ENCODE measurements at places on chromosomes 11 and 22.
A peak's percentile ranks its signal among the peaks of the same experiment; 100 is the strongest.

DNA sequence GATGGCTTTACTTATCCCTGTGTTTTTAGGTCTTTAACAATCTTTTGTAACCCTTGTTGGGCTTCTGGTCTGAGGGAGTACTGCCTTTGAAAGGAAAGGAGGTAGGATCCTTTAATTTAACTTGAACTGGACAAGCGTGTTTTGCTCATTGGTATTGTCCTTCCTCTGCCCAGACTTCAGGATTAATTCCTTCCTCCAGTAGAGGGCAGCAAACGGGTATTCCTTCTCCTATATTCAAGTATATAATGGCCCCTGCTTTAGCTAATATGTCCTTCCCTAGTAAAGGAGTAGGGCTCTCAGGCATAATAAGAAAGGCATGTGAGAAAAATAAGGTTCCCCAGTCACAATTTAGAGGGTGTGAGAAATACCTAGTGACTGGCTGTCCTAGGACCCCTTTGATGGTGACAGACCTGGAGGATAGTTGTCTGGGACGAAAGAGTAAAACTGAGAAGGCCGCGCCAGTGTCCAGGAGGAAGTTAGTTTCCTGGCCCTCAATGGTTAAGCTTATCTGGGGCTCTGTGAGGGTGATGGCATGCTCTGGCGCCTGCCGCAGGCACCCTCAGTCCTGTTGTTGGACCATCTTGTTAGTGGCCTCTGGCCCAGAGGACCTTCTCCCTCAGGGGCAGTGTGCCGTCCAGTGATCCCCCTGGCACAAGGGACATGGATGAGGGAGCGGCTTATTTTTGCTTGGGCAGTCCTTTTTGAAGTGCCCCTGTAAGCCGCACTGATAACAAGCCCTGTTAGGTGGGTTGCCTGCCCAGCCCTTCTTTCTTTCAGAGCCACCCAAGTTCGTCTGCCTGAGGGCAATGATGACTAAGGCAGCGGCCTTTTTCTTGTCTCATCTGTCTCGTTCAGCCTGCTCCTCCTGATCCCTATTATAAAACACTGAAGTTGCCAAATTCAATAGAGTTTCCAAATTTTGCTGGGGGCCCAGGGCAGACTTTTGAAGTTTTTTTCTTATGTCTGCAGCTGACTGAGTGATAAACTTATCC lies 51.8 kb downstream of the C11orf71 start:
- DNase-seq: peak; percentile 60

DNA sequence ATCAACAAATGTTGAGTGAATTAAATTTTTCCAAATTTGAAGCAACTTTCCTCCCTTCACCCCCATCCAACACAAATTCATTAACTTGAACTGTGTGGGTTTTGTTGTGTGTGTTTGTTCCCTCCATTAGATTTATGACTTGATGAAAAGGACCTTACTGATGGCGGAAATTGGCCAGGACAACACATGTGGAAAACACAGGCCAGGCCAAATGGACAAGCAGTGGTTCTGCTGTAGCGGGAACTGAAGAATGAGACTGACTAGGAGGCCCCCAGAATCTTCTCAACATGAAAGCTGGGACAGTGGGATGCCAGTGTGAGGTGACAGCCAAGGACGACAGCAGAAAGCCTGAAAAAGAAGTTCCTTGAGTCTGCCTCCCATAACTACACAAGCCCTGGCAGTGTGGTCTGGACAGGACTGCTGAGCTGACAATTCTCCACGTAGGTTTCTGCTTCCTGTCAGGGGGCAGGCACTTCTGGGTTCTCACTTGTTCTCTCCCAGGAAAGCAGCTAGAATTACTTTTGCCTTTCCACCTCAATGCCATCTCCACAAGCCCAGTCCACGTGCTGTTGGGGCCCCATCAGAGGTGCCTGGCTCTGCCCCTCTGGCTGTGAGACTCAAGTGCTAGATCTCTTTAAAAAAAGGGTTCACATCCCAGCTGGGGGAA lies 94.3 kb downstream of the ETS1 start:
- peak; percentile 58 for DNase-seq

DNA sequence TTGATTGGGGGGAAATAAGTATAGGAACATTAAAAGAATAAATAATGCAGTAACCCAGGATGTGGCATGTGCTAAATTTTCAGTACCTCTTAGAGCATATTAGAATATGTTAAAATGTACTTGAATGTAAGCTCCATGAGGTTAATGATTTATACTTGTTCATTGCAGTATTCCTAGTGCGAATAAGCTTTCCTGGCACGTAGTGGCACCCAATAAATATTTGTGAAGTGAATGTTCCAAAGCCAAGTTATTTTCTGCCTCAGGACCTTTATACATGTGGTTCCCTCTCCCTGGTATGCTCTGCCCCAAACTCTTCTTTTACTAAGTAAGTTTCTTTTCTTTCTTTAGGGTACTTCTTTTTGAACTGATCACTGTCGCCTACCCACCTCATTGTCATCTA lies 118.8 kb downstream of the DBX1 start:
- DNase-seq: no peak

DNA sequence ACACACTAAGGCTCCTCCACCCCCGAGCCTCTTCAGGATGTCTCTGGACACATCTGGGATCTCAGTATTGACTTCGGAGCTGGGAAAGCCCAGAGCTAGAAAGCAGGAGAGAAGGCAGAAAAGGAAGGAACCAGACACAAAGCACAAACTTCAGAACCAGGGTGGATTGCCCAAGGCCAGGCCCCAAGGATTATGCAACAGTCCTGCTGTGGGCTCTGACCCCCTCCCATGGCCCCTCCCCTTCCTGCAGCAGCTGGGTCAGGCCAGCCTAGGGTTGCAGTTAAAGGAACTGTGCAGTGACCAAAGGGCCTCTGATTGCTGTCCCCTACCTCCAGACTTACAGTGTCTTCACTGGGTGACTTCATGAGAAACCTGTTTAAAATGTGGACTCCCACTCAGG lies 5.3 kb downstream of the KCNE3 start:
- peak; percentile 71 for DNase-seq

DNA sequence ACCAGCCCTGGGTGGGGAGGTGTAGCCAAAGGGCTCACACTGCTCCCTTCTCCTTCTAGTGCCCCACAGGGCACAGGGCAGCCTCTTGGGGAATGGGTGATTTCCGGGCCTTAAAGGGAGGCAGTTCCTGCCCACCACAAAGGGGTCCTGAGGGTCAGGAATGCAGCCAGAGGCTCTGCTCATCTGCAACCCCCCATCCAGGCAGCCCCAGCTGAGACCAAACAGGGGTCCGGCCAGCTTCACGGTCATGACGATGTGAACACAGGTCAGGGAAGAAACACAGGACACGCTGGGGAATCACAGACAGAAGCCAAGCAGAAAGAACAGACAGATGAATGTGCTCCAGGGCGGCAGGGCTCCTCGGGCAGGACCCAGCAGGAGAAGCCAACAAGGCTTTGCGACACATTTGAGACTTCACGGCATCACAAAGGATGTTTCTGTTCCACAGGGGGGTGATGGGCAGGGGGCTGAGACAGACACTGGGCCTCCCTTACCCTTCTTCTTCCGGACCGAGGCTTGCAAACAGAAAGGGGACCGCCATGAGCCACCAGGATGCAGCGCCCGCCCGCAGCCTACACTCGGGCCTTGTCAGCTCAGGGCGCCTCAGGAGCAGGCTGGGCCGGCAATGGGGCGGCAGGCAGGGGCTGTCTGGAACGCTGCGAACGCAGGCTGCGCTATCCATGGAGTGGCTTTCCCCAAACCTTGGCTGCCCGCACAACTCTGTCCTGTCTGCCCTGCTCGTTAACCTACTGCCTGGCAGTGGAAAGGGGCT lies 101.9 kb downstream of the CTTN start:
- no peak for DNase-seq

GRCh38 chr11:1151366-1152315 lies 6.1 kb upstream of the MUC5AC start:
- no peak for DNase-seq

DNA sequence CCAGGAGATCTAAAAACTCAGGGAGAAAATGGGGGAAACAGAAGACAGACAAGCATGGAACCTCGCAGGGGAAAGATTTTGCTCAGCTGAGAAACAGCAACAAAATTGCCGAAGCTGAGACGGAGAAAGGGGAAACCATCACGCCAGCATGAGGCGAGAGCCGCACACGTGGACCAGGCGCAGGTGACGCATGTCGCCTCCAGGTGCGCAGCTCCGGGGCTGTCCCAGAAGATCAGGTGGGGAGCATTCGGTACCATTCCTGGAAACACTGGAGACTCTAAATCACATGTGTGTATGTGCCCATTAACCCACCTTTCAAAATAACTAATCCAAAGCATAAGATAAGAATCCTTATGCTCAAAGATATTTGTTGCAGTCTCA lies 121.7 kb downstream of the BRD1 start:
- DNase-seq: no peak

- DNase-seq: no peak
These were observed 18.9 kb upstream of the HEPHL1 start for GRCh38 chr11:94002226-94002625.

DNA sequence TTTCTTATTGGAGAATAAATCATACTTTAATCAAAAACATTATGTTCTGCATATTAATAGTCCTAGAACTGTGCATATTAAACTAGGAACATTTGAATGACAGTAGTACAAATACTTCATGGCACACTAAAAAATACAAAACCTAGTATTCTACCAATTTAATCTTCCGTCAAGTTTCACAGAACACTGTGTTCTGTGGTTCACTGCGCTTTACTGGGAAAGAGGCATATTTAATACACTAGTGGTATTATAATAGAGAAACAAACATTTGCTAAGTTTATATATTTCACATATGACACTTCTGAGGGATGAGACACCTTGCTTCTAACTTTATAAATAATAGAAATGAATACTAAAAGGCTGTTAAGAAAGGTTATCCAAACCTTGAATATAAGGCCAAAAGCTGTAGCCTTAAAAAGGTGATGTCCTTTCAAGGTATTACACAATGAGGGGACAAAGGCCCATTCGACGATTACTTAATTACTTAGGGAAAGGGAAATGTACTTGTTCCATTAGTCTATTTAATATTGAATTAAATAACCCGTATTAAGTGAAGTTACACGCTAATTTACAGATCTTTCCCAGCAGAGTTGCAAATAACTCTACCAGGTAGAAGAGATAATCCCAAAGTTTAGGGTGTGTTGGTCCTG lies 48.0 kb downstream of the NARS2 start:
- DNase-seq: no peak

DNA sequence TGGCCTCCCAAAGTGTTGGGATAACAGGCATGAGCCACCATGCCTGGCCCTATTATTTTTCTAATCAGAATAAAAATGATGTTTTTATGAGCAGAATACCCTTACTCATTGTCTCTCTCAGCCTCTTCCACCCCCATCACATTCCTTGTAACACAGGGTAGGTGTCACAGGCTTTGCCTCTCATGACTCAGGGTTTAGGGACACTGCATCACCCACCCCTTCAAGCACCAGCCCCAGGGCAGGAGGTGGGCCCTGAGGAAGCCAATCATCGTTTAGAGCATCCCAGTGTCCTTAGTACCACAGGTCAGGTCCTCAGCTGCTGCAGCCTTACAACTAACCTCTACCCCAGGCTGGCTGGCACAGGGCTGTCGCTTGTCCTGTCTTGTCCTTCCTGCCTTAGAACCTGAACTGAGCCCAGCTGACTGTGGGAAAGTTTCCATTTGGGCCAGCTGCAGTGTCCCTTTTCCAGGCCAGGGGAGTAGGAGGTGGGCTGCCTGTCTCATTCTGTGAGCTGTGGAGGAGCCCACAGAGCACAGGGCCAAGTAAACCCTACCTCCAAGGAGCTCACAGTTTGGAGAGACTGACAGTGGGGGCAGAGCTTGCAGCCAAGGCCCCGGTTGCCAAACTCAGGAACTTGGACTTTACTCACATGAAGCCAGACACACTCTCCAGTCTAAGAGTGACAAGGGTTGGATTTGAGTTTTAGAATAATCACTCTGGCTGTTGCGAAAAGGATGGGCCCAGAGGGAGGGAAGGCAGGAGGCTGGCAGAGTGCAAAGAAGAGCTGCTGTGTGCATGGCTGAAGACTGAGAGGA lies 19.5 kb upstream of the UVRAG start:
- no peak for DNase-seq

Measured in CD4-positive, alpha-beta T cell treated with Interleukin-1 beta for 1 hour (primary cell).